Activated T-helper 9 cell treated with anti-CD3 and anti-CD28 coated beads, Interleukin-2, amount 50 U/mL, for 16 hours (primary cell): ENCODE measurements at places on chromosomes 1 and 21.

- DNase-seq: no peak
Observed at GRCh38 chr1:235632506-235633401, 16.8 kb downstream of the GNG4 start.

GRCh38 chr21:44405948-44406872 is 49.1 kb upstream of the LRRC3 start:
- no peak for DNase-seq

DNA sequence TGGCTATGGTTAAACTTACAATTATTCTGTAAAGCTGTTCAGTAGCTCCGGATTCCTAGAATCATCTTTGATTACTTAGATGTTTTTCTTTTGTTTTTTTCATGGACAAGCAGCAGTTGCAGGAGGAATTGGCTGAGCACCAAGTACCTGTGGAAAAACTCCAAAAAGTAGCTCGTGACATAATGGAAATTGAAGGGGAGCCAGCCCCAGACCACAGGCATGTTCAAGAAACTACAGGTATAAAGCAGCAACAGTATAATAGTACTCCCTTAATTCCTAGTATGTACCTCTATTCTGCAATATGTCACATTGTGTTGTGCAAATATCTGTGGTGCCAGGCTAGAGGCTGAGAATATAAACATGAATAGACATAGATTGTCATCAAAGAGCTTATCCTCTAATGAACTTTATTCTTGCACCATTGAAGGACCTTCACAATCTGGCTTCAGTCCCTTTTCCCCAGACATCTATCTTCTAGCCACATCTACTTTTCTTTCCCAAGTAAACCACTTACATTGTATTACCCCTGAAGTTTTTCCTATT is 132.3 kb upstream of the BMP8A start:
- no peak for DNase-seq

- DNase-seq: no peak
Observed at GRCh38 chr1:23013657-23014056, 2.0 kb downstream of the TEX46 start.

GRCh38 chr21:46126309-46127238 is 28.7 kb downstream of the COL6A2 start:
- no peak for DNase-seq

GRCh38 chr1:54260810-54261209 is 60.8 kb downstream of the MRPL37 start:
- DNase-seq: no peak

- DNase-seq: no peak
Observed at GRCh38 chr1:246724731-246725095, 504 bp downstream of the SCCPDH start.

GRCh38 chr1:11847667-11848372 is at the start of gene NPPA:
Gene NPPA (minus strand): TSS chr1:11847783. CDS start chr1:11847684, 99 bp downstream.
- no peak for DNase-seq
